ENCODE measurements at places on chromosomes 12 and 14.

GRCh38 chr12:22709292-22709691 lies 84.3 kb downstream of the ETNK1 start:
- peak; percentile 20 for DNase-seq

DNA sequence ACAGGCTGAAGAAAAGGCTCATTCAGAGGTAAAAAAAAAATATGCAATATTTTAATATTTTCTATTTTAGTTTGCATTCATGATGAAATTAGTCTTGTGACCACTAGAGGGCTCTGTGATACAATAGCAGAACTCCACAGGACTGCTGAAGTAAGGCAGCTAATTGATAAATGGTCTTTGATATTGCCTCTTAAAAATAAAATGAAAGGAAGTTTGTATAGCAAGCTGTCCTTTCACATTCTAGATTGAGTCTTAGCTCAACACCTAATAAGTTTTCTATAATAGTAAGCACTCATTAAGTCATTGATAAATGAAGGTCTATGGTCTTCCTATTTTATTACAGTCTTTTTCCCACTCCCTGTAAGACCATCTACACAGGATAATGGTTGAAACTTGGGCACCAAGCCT lies 315.7 kb downstream of the NAV3 start:
- no peak for DNase-seq

DNA sequence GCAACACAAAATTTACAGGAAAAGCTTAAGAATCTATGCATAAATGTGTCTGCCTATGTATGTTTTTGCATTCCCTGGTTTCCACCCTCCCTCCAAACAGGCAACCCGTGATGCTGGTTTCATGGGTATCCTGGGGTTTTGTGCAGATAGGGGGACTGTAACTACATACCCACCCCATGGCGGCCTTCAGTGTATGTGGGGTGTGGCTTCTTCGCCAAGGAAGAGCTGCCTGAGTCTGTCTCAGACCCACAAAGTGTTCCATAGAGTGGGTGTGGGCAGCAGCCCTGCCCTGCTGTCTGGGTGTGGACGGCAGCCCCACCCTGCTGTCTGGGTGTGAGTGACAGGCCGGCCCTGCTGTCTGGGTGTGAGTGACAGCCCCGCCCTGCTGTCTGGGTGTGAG lies 174.8 kb downstream of the ADGRD1 start:
- DNase-seq: no peak

GRCh38 chr12:26614011-26614616 lies 218.9 kb downstream of the ITPR2 start:
- DNase-seq: no peak

GRCh38 chr12:4874671-4875070 lies 35.0 kb upstream of the KCNA1 start:
- DNase-seq: no peak

GRCh38 chr14:78618368-78618767 lies 448.2 kb downstream of the NRXN3 start:
- no peak for DNase-seq

DNA sequence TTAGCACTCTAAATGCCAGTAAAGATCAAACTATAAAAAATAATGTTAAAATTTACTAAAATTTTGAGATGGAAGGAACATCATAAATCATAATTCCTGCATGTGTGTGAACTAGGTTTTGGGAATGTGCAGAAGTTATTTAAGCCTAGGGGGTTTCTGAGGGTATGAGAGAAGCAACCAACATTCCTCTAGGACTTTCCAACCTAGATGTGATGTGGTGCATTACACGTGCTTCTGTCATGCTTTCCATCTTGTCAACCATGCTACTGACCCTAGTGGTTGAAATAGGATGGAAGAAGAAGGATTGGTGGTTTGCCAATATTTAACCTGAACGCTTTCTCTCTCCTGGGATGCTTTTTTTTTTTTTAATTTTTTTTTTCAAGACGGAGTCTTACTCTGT lies 209.3 kb downstream of the AEBP2 start:
- no peak for DNase-seq

DNA sequence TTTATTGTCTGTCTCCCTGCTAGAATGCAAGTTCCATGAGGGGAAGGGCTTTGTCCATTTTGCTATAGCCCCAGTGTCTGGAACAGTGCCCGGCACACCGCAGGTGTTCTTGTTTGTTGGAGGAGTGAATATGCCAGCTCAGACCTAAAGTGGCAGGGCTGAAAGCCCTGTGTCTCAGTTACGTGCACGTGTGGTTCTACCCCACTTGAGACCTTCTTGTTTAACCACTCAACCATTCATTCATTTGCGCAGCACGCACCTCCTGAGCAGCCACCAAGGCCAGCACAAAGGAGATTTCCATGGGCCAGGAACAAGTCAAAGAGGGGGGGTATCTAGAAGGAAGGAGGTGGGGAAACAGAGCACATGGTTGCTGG lies 338.0 kb upstream of the FKBP4 start:
- no peak for DNase-seq

- DNase-seq: no peak
Observed at GRCh38 chr12:50986966-50987737, 34.8 kb downstream of the HIGD1C start.

DNA sequence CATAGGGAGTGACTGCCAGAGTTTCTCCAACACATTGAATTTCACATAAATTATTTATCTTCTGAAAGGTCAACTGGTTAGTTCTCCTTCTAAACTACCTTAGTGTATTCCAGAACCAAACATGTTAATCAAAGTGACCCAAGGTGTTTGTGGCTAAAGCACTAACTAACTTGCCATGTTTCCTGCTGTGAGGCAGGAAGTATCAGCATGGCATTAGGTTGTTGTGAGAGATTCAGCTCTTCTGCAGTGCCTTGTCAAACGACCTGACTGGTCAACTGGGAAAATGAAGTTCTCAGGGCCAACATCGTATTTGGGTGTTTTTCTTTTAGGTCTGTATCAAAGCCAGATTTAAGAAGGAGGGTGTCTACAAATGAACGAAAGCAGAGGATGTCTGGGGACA lies 448.1 kb downstream of the APAF1 start:
- DNase-seq: no peak

DNA sequence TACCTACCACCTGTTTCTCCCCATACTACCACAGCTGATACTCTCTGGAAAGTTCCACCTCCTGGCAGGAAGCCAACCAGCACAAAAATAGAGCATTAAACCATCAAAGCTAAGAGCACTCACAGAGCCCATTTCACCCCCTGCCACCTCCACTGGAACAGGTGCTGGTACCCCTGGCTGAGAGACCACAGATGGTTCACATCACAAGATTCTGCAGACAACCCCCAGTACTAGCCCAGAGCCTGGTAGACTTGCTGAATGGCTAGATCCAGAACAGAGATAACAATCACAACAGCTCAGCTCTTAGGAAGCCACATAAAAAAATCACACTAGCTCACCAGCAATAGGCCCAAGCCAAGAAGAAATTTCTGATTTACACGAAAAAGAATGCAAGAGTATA lies 855.2 kb downstream of the FSCB start:
- DNase-seq: no peak

GRCh38 chr12:124764451-124764850 lies 99.2 kb downstream of the SCARB1 start:
- no peak for DNase-seq

DNA sequence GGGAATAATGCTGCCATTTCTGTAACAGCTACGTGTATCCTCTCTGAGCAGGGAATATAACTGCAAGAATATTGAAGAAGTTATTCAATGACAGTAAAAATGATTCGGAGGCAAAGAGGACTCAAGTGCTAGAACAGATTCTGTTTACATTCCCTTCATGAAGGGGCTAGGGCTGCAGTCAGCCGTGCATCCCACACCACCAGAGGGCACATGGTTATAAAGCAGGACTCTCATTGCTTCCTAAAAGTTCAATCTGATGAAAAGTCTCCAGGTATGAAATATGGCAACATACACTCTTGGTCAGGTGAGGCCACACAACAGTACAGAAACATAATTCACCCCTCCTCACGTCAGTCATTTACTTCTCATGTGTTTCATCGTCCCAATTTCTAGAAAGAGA lies 34.0 kb downstream of the TCHP start:
- no peak for DNase-seq

Measured in NCI-H2081 treated with DMSO at 0.1 percent for 48 hours (cell line).